ENCODE measurements at places on chromosomes 3 and 15.
A peak's percentile ranks its signal among the peaks of the same experiment; 100 is the strongest.

- no peak for DNase-seq
Observed at GRCh38 chr15:38028869-38029268, 94.4 kb downstream of the TMCO5A start.

DNA sequence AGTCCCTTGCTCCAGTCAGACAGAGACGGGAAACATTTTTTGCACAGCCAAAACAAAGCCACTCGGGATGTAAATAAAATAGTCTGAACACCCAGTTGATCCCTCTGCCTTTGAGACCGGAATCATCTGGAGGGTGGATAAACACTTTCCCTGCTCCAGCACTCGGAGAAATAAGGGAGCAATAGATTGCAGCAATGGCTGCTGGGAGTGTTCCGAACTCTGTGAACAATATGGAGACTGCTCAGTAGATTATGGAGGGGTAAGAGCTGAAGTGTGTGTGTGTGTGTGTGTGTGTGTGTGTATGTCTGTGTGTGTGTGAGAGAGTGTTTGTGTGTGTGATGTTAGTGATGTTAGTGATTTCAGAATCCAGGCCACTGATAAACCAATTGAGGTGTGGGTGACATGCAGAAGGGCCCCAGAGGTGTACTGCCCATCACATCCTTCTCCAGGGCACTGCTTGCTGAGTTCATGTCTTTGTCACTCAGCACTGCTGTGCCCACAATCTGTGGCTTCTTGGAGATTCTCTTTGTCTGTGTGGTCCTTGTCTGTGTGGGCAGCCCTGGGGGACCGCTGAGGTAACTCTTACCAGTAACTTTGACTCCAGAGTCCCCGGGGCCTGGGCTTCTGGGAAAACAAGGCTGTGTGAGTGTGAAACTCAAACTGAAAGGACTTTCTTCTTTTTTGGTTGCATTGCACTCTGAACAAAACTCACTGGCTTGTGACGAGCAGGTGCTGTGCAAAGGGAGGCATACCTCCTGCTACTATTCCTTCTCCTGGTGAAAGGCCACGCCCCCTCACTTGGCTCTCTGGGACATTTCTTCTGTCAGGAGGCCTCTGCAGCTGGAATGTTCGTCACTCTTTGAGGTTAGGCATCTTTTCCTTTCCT is 23.0 kb downstream of the CRYGS start:
- no peak for DNase-seq

DNA sequence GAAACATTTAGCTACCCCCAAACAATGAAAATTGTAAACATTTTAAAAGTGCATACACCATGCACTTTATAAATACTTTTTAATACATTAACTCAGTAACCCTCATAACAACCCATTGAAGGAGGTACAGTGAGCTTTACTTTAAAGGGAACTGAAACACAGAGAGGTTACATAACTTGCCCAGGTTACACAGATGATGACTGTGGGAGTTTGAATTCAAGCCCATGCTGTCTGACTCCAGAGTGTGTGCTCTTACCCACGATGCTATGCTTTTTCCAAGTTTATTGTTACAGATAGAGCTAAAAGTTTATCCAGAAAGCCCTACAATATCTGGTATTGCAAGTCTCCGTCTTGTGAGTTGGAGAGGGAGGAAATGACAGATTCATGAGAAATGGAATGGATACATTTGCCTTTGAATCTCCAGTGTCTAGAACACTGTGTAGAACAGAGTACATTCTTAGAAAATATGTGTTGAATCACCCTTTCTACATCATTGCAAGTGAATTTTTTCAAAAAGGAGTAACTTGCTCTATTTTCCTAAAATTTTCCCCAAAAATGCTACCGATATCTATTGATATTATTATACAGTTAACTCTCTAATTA is 428.3 kb downstream of the NAALADL2 start:
- no peak for DNase-seq

DNA sequence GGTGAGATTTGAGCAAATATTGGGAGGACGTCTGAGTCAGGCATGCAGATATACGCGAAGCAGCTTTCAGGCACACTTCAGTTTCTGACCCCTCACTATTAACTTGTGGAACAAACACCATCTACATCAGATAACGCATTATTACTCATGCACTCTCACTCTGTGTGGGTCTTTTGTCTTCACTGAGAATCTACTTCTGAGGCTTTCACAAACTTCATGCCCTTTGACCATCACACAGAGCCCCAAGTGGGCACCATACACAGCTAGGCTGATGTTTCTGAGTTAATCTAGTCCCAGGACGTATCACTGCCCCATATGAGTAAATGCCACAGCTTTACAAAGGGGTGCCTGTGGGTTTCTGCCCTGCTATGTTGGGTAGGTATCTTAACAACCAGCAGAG is 39.6 kb upstream of the IP6K2 start:
- DNase-seq: no peak

DNA sequence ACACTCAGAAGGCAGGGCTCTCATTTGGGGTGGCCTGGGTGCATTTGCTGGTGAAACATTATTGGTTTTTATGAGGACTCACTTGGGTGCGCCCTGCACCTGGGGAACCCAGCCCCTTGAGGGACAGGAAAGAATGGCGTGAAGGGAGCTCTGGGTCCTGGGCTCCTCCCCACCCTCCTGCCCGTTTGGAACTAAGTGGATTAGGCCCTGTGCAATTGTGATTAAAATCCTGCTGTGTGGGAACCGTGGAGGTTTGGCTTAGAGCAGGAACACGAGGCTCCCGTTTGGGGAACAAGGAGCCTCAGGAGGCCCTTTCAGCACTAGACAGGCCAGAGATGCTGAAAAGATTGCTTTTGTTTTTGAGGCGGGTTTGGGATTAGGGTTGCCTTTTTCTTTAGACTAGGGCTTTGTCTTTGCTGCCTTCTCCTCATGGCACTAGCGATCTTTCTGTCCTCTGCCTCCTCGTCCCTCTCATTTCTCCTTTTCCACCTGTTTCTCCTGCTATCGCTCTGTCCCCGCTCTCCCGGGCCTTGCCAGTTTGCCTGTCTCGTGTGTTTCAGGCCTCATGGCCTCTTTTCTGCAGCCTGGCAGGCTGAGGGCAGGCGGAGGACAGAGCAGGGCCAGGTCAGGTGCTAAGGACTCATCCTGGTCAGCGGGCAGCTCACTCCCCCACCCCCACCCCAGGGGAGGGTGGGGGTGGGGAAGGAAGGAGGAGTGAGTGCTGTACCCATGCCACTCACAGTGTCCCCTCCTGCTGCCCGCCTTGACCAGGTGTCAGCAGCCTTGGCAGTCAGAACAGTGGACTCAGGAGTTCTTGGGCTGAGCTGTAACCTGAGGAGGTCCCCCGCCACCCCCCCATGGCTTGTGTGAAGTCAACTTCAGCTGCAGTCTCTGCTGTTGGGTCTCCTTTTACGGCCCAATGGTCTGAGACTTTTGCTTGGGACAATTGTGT is 8.6 kb downstream of the MAPKAPK3 start:
- no peak for DNase-seq

DNA sequence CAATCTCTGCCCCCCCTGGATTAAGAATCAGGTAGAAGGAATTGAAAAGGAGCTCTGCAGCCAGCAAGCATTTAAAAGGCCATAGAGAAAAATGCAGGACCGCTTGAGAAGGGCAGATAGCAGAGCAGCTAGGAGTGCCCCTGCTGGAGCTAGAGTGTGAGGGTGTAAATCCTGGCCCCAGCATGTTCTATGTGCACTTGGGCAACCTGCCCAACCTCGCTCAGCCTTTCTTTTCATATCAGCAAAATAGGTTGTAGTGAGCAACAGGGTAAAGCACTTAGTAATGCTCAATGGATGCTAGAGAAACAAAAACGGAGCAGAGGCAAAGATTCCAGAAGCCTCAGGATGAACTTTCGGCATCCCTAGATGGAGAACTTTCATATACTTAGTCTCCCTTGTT is 25.0 kb upstream of the THBS1 start:
- DNase-seq: no peak

GRCh38 chr3:191220908-191221307 is 21.9 kb downstream of the OSTN start:
- DNase-seq: no peak

DNA sequence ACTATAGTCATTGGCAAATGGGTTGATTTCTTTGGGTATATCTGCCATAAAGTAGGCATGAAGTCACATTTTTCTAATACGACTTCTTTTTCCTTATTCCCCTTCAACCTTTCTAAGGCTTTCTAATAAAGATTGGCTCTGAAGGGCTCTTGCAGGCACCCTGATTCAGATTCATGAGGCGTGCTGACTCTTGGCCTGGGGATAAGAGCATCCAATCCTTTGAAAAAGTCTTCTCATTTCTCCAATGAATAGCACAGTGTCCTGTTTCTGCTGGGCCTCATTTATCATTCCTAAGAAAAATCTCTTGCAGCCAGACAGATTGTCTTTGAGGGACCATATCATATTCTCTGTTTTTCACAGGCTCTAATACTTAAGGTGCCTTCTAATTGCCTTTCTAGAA is 32.3 kb upstream of the BNIP2 start:
- DNase-seq: no peak

DNA sequence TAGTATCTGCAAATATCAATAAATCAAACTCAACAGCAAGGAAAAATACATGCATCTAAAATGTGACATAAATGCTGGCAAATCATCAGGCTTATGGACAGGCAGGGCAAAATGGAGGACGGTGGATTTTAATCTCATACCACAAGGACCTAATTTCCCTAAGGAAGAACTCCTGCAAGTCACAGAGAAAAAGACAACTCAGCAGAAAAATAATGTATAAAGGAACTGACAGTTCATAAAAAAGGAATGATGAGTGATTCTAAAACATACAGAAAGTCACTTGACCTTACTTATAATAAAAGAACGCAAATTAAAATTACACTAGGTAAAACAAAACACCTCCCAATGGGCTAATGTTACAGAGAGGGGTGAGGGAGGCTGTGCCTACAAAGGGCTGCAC is 17.2 kb downstream of the TUBGCP5 start:
- DNase-seq: no peak

GRCh38 chr3:43998836-43999727 is 242.6 kb upstream of the TOPAZ1 start:
- DNase-seq: no peak

- DNase-seq: no peak
Observed at GRCh38 chr15:85582131-85583079, 202.0 kb downstream of the AKAP13 start.

DNA sequence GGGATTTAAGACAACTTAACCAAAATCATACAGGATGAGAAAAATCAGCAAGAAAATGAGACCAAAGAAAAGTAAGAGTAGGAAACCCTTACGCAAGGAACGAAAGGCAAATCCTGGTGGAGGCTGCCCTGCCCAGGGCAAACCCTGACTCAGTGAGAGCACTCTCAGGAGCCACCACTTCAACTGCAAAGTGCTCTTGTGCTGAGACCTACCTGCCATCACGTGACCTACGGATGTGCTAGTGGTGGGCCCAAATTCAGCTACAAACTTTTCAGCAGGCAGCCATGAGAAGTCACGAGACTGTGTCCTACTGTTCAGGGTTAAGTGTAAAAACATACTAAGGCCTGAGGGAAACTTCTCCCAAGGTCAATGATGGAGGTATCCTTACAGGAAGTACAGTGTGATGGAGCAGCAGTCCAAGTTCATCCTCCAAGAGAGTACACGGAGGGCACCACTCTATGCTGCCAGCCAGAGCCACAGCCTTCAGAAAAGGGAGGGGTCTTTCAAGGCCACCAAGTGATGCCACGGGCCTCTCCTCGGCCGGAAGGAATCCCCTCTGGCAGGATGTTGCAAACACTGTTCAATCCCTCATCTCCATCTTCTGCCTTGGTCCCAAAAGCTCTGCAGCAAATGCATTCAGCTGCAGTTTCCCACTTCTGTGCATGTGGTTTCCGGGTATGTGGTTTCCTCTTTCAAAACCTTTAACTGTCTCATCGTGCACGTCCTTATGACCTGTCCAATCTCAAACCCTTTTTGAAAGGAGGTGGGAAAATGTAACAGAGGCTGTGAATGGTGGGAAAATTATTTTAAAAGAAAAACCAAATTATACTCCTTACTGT is 9.5 kb downstream of the CHSY1 start:
- no peak for DNase-seq

GRCh38 chr15:39358441-39359041 is 222.3 kb upstream of the THBS1 start:
- no peak for DNase-seq

GRCh38 chr15:65655026-65655425 is 33.3 kb downstream of the SLC24A1 start:
- peak; percentile 40 for DNase-seq

GRCh38 chr3:56806407-56806806 is 4.7 kb upstream of the ARHGEF3 start:
- no peak for DNase-seq

GRCh38 chr3:161213644-161214043 is 7.5 kb upstream of the NMD3 start:
- no peak for DNase-seq

DNA sequence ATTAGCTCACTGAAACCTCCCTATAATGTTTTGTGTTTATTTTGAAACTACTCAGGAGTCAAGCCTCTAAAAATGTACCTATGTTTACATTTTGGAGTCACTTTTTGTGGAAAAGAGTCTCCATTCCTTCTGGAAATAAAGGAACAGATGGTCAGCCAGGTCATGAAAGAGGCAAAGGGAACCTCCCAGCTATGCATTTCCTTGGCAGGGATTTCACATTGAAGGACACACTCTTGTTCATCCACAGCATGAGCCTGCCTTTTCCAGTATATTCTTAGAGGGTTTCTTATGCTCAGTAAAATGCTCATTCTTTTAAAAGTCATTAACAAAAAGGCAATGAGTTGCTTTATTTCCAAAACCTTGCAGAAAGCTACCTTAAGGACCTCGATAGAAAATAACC is 20.8 kb downstream of the STAC start:
- no peak for DNase-seq

GRCh38 chr3:52306978-52307377 is 9.1 kb upstream of the DNAH1 start:
- DNase-seq: no peak

DNA sequence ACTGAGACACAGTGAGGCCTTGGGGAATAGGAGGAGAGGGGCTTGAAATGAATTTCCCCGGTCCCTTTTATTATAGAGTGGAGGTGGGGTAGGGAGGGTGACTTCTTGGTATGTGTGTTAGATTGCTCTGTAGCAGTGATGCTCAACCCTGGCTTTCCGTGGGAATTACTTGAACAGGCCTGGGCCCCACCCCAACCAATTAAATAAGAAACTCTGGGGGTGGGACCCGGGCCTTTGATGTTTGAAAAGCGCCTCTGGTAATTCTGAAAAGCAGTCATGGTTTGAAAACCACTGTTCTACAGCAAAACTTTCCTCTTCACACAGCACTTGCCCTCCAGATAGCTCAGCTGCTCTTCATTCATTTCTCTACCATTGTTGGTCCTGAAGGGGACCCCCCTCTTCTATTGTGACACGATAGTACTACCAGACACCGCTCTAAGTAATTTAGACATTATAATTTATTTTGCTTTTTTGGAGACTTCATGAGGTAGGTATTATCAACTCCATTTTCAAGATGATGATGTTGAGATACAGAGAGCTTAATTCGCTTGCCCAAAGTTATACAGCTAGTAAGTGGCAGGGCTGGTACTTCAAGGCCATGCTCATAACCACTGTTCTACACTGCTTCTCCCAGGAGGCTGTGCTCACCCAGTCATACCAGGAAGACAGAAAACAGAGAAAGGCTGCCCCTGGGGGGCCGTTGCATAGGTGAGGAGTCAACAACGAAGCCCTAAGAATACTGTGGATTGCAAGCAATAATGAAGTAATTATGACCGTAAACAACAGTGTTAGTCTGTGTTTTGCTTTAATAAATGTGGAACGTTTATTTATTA is 176.2 kb downstream of the PEX5L start:
- DNase-seq: no peak
